Dorsolateral prefrontal cortex (tissue), 122 donors: ENCODE measurements at places on chromosomes 6 and 20.
A peak's percentile ranks its signal among the peaks of the same experiment; 100 is the strongest.

GRCh38 chr20:20411402-20411801, 43.5 kb downstream of the INSM1 start:
- no peak for DNase-seq

GRCh38 chr6:165574220-165575157, 88.6 kb downstream of the PDE10A start:
- no peak for DNase-seq

GRCh38 chr6:161736781-161737292, 463.0 kb upstream of the AGPAT4 start:
- no peak for DNase-seq

DNA sequence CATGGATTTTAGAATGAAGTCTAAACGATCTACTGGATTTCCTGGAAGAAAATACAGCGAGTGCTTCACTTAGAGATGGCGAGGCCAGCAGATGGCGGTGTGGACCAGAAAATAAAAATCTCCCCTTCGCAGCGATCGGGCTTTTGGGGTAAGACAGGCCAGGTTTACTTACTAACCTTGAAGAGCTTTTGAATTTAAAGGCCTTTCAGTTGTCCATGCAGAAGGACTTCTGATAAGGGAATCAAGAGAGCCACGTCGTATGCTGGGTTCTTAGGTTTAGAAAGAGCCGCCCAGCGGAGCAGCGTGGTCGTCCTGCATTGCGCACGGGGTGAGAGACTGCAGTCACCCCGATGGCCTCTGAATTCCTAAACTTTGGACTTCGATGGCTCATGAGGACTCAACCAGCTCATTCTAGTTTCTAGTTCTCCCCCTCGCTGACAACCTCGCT, 125.2 kb upstream of the RALGAPA2 start:
- peak; percentile 41 for DNase-seq

DNA sequence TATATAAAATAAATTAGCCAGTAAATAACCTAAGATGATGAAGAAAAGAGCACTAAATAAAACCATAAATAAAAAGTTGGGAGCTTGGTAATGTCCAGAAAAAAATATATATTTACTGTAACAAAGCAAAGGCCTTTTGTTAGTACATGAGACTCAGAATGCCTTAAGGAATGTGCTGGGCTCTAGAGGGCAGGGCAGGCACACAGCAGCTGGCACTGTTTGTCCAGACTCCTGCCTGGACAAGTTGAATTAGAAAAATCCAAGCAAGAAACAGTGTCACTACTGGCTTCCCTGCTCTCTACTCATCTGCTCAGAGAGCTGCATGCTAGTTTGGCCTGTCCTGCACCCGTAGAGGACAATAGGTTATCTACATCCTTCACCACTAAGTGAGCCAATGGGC, 8.8 kb downstream of the DEFB129 start:
- no peak for DNase-seq

- DNase-seq, result no peak
Measured at GRCh38 chr6:142117366-142117765, 15.4 kb upstream of the GJE1 start.

DNA sequence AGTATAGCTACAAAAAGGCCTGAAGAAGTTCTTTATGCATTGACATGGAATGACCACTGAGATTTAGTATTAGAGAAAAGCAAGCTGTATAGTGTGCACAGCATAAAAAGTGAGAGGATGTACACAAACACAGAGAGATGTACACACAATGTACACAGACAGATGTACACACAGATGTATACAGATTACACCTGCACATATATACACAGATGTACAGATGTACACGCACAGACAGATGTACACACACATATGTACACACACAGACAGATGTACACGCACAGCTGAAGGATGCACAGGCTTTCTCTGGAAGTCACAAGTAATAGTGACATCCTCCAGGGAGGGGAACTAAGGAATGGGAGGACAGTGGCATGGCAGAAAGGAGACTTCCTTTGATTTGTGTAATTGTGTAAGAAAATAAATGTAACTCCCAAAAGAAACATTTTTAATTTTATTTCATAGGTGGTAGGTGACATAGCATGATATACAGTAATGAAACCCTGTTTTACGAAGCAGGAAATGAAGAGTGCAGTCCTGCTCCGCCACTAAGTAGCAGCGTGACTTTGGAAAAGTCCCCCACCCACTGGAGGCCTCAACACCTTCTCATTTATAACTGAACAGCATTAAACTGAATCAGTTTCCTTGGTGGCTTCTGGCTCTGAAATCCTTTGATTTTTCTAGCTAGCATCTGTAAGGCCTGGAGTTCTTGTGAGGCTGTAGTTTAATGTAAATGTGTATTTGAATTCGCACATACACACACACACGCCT, 14.1 kb downstream of the NFATC2 start:
- DNase-seq, result no peak

- DNase-seq, result no peak
Measured at GRCh38 chr6:39428152-39428551, 105.7 kb upstream of the KCNK16 start.

DNA sequence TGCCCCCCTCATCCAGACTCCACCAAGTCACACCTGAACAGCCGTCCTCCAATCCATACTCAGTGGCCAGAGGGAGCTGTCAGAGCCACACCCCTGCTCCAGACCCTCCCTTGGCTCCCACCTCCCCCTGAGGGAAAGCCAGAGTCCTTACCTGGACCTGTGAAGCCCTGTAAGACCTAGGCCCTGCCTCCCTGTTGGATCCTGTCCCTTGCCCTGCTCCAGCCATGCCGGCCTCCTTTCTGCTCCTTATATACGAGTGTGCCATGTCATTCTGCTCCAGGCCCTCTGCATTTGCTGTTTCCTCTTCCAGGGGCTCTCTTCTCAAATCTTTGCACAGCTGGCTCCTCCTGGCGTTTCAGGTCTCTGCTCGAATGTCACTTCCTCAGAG, 100.3 kb upstream of the MYL9 start:
- DNase-seq, result no peak
